ENCODE measurements at places on chromosomes 3 and 15.

DNA sequence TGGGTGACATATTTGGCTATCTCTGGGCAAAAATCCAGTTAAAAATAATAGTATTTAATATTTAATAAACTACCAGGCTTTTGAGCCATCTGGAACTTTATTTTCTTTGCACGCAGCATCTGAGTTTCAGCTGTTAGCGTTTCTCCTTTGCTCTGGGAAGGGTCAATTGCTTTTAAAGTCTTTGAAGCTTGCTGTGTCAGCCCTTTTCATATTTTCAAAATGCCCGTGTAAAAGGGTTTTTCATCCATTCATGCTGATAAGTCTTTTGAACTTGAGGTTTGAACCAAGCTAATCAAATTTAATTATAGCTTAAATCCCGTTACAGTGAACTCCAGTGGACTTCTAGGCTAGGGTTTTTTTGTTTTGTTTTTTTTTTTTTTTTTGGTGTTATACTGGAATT, 79.1 kb downstream of the SLC25A26 start:
- no peak for DNase-seq

- no peak for DNase-seq
These were observed 20.9 kb downstream of the ERICH6 start for GRCh38 chr3:150682824-150683223.

DNA sequence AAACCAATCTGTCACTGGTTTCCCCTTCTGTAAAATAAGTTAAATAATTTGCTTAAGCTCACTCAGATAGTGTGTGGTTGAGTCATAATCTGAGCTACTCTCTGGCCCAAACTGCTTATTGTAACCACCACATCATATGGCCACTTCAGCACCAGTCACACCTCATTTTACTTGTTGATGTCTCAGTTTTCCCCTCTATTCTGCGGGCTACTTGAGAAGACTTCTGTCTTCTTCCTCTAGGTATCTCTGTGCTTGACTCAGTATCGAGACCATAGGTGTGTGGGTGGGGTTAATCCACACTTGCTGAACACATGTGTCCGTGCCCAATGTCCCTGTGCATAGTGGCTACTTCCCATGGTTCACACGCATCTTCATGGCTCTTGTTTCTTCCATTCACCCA, 32.9 kb downstream of the CRYGS start:
- DNase-seq, result no peak

DNA sequence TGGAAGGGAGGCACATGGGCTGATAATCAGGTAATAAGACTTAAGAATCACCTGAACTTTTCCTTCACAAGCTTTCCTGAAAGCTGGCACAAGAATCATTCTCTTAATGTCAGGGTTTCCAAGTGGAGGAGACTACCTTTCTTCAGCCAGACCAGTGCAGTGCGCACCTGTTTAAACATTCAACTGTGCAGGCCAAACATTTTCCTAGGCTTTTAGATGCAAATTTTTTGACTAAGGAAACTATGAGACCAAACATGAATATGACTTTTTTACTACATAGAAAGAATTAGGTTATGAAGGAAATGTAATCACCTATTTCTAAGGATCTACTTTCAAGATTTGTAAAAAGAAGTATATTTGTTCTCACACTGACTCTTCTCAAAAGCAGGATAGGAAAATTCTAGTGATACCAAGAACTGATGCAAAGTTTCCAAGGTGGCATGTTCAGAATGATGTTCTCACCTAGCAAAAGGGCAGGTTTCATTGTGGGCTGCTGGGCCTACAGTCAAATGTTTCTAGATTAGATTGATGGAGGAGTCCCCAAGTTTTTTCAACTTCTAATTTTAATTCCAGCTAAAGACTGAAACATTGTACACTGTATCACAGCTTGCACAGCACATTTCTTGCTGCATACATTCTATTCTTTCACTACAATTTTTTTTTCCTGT, 339.1 kb downstream of the TIGIT start:
- no peak for DNase-seq

- DNase-seq, result no peak
These were observed 61.2 kb downstream of the ADAMTSL3 start for GRCh38 chr15:83714939-83715628.

- no peak for DNase-seq
These were observed 100.6 kb downstream of the MEIS2 start for GRCh38 chr15:36999778-37000177.

DNA sequence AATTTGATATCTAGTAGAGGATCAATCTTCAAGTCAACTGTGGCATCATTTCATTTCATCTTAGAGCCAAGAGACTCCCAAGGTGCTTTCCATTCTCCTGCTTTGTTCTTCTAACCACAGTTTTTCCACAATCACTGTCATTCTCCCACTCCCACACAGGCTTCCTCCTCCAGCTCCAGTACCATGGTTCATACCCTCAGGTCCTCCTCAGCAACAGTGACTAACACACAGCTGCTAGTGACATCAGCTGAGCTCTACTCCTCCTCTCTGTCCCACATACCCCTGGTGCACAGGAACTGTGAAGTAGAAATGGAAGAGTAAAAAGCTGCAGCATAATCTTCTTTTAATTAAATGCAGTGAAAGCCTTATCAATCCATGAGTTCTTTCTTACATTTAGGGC, 200.2 kb upstream of the DPH6 start:
- DNase-seq, result no peak

- no peak for DNase-seq
These were observed 64.6 kb downstream of the GPR160 start for GRCh38 chr3:170102431-170102830.

DNA sequence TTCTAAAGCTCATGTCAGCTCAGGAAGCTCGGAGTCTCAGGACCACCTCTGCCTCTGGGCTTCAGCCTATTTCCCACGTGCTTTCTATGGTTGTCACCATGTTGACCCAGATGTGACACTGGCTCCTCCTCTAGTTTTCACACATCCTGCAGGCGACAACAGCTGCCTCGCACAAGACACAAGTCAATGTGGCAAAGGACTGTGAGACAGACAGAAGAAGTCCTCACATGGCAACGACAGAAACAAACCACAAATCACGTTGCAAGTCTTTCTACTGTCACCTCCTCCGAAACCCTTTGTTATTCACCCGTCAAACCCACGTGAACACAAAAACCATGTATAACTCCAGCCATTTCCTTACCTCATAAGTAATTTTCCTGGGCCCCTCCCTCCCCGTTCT, 194.5 kb downstream of the MEX3B start:
- DNase-seq, result no peak

GRCh38 chr3:48997714-48998637, 7.9 kb downstream of the P4HTM start:
- DNase-seq, result peak; percentile 72

Data from endodermal cell (in vitro differentiated cells).